Germinal center (tissue), 1 donor: ENCODE measurements at places on chromosomes 7 and 10.

DNA sequence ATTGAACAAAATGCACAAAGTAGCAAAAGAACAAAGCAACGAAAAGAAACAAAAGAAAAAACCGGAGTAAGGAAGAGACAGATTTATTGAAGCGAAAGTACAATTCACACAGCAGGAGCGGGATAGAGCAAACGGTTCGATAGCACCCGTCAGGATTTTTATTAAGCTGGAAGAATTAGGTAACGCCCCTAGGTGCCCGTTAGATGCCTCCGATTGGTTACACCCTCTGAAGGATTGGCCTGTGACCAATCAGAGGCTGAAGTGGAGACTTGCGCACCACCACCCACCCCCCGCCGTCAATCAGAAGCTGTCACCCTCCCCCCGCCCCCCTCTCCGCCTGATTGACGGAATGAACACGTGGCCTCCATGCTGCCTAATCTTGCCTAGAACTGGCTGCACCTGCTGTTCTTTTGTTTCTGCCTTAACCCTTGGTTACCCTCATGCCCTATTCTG is 16.8 kb downstream of the OCM2 start:
- no peak for DNase-seq

DNA sequence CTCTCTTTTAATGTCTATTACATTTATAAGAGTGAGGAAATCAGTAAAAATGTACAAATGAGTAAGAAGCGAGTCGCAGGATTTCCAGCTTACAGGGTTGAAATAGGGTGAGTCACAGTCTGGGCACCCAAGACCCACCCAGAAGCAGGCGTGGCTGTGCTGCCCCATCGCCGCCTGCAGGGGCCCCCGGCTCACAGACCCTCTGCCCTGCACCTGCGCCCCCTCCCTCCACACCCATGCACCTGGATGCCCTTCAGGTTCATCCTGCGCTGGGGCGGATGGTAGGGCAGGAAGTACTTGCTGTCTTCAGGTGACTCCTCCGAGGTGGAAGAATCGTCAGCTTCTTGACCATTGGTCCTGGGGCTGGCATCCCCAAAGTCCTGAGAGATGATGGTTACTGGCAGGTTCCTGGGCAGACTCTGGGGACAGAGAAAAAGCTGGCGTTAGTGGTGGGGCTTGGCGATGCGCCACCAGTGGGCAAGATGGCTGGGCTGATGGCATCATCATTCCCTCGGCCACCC is 90.2 kb upstream of the GNA12 start:
- no peak for DNase-seq

- no peak for DNase-seq
Observed at GRCh38 chr7:18292584-18292983, 203.0 kb upstream of the HDAC9 start.

DNA sequence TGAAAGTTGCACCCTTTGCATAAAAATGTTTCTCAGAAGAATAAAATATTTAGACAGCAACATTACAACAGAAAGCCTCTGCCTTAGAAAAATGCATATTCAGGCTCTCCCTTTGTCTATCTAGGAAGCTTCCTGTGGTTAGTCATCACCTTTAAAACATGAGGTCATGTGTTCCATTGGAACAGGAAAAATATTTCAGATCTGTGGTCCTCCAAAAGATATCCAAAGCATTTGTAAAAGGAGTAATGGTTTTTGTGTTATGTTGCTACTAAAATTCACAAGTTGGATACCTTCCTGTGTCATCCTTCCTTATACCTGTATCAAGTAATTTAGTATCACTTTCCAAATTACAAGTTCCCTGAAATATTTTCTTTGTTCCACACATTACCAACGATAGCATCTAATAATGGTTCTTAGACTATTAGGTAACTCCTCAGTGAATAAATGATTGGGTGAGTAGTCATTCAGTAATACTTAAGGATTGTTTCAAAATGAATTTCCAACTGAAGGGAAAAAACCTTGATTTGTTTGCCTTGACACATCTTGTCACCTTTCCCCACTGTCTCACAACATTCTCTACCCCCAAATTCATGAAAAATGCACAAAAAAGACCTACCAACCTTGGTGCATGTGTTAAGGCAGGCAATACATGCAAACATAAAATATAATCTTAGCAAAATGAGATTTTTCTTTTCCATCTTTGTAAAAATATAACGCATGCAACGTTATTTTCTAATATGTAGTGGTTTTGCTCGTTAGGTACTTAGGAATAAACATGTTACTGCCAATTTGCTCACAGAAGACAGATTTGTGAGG is 19.7 kb upstream of the RHOBTB1 start:
- DNase-seq = no peak

DNA sequence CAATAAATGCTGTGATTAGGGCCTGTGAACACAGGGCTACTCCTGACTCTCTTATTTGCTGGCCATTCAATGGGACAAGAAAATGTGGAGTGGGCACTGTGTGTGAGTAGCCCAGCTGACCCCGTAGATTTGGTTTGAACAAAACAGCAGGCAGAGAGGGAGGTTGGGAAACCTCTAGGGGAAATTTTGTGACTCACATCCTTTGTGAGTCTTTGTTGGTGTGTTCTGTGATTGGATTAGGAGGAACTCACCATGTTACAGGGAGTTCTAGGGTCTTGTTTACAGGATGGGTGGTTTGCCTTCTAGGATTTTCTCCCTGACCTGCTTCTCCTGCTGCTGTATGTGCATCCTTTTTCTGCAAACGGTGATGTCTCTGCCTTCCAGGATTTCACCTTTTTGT is 128.3 kb upstream of the MKI67 start:
- DNase-seq = no peak

- DNase-seq = no peak
Observed at GRCh38 chr7:1343551-1343950, 110.9 kb downstream of the UNCX start.

DNA sequence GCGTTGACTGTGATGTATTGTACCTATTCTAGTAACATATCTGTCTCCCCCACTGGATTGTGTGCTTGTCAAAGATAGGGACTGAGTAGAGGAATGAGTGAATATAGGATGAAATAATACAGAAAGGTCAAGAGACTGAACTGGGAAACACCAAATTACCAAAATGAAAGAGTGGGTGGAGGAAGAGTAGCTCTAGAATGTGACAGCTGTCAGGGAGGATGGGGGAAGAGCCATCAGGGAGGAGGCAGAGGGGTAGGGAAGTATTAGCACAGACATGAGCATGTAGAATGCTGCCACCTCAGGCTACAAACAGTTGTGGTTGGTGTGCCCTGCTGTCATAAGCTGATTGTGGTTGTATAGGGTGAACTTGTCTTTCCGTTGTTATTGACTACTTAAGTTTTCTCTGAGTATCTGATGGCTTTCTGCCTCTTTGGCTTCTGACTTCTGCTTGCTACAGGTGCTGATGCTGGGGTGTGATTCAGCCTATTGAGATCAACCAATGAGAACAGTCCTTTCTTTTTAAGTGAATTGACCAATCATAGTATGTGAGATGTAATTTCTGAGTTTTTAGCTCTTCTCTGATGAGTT is 5.6 kb downstream of the CCSER2 start:
- peak; percentile 74 for DNase-seq

GRCh38 chr10:128087884-128088709 is 38.1 kb downstream of the MKI67 start:
- DNase-seq = no peak
